Kidney (tissue), 22 donors: ENCODE measurements at places on chromosomes 1 and 21. TPM values are rescaled to one million over a fixed set of nuclear protein-coding genes. Genes with fewer than 3 reads are reported as not detected.

Gene SPOCD1
- polyA plus RNA-seq, result 0.22 TPM

Gene SEC16B
- polyA plus RNA-seq, result 3.5 TPM

Gene NUDT4B
- polyA plus RNA-seq, result not detected

Gene ADAM30
- not detected for polyA plus RNA-seq

Gene NUP210L
- polyA plus RNA-seq, result not detected

Gene PROK1
- polyA plus RNA-seq, result not detected

Gene PCAT6
- polyA plus RNA-seq, result 5.8 TPM

Gene RAP1GAP
- 200 TPM for polyA plus RNA-seq

Gene KCNE2
- 0.80 TPM for polyA plus RNA-seq

Gene CLDN19
- 42.5 TPM for polyA plus RNA-seq

Gene UBAP2L
- 46.2 TPM for polyA plus RNA-seq

Gene FAM131C
- 12.0 TPM for polyA plus RNA-seq

Gene KCNE1
- 4.4 TPM for polyA plus RNA-seq

Gene PEX19
- polyA plus RNA-seq, result 49.8 TPM

Gene LCE1B
- polyA plus RNA-seq, result not detected

Gene HTR6
- polyA plus RNA-seq, result not detected

Gene FRRS1
- 1.0 TPM for polyA plus RNA-seq

Gene TMEM125
- 22.0 TPM for polyA plus RNA-seq

Gene SLC6A17
- 1.7 TPM for polyA plus RNA-seq

Gene PDPN
- 7.4 TPM for polyA plus RNA-seq

Gene C1orf185
- not detected for polyA plus RNA-seq

Gene SLC50A1
- polyA plus RNA-seq, result 61.8 TPM

Gene SLC26A9
- polyA plus RNA-seq, result 5.9 TPM

Gene AXDND1
- polyA plus RNA-seq, result not detected

Gene KCNJ15
- polyA plus RNA-seq, result 102 TPM

Gene KCND3
- polyA plus RNA-seq, result 1.2 TPM

Gene LCE2B
- polyA plus RNA-seq, result not detected

Gene LYST
- 4.6 TPM for polyA plus RNA-seq

Gene SPATC1L
- 3.7 TPM for polyA plus RNA-seq

Gene PROX1
- polyA plus RNA-seq, result 0.92 TPM

Gene ATP1A4
- not detected for polyA plus RNA-seq

Gene TEDDM1
- polyA plus RNA-seq, result not detected

Gene SYT14
- polyA plus RNA-seq, result 0.22 TPM

Gene PLEKHA6
- 17.5 TPM for polyA plus RNA-seq

Gene TMOD4
- 0.65 TPM for polyA plus RNA-seq

Gene CENPF
- 0.39 TPM for polyA plus RNA-seq

Gene C1orf74
- 2.5 TPM for polyA plus RNA-seq

Gene KRTAP19-1
- not detected for polyA plus RNA-seq
